Activated T-cell treated with anti-CD3 and anti-CD28 coated beads, Interleukin-2, amount 50 U/mL, for 4 hours (primary cell): ENCODE measurements at places on chromosomes 6 and 20.

- no peak for DNase-seq
Measured at GRCh38 chr6:17418281-17419188, 25.1 kb downstream of the CAP2 start.

DNA sequence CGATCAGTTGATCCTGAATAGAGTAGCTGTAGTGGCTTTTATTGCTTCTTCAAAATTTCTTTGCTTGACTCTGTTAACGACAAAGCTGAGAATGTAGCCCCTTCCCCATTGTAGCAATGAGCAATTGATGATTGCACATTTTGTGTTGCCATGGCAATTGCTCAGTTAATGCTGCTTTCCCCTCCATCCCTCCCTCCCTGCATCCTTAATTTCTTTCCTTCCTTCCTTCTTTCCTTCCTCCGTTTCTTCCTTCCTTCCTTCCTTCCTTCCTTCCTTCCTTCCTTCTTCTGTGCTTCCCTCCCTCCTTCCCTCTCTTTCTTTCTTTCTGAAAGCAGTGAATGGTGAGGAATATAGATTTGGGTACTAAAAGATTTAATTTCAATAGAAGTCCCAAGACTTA, 557.3 kb upstream of the MAP3K7 start:
- DNase-seq: no peak

- no peak for DNase-seq
Measured at GRCh38 chr20:59580146-59580946, 24.0 kb upstream of the PHACTR3 start.

GRCh38 chr20:24332956-24333355, 136.5 kb upstream of the SYNDIG1 start:
- DNase-seq: no peak

DNA sequence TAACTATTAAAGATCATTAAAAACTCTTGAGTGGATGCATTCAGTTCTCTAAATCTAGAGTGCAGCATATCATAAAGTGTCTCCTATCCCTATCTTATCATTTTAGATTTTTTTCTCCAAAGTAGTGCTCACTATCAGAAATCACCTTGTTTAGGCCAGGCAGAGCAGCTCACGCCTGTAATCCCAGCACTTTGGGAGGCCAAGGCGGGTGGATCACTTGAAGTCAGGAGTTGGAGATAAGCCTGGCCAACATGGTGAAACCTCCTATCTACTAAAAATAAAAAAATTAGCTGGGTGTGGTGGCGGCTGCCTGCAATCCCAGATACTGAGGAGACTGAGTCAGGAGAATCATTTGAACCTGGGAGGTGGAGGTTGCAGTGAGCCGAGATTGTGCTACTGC, 368.9 kb downstream of the PRKN start:
- no peak for DNase-seq

DNA sequence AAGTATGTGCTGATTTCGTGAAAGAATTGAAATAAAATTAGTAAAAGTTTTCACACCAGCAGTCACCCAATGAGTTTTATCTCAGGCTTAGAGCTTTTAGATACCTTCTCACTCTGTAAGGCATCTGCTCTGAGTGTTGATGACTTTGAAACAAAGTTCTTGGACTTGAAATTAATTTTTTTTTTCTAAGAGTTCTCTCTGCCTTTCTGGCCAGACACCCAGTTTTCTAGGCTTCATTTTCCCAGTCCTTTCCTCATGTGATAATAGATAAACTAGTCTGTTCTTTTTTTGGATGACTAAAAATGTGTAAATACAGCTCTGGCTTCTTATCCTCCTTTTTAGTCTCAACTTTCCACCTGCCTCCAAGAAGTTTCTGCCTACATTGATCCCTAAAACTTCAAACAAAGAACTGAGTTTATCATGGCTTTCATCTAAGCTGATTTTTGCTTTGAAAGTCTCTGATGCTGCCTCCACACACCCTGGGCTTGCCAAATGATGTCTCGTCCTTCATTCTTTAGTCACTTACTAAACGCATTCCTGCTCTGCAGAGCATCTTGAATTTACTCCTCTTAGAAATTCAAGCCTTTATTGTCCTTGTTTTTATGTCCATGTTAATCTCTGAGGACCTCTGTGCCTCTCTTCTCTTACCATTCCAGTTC, 32.7 kb downstream of the SLX4IP start:
- no peak for DNase-seq

GRCh38 chr6:20709451-20709850, 175.2 kb downstream of the CDKAL1 start:
- no peak for DNase-seq

DNA sequence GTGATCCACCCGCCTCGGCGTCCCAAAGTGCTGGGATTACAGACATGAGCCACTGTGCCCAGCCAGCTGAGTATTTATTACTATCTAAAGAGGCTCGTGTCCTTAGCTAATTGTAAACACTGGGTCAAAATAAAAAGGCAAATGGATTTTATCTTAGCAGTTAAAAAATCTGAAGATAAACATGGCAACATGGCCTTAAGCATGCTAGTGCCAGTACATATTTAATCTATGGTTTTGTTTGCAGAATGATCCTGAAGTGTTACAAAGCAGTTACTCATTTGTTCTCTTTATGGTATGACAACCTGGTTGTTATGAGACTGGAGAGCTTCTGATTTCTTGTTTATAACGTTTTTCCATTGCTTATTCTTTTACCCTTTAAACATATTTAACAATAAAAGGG, 3.9 kb upstream of the KIAA0408 start:
- DNase-seq: no peak
